ENCODE measurements at places on chromosomes 1 and 21.

- no peak overlapping the region for H3K4me3 ChIP-seq
- H3K4me1 ChIP-seq, result no peaks in the 10 kb centered on the region
- H3K27me3 ChIP-seq, result peaks cover 46% of the 10 kb centered on the region
- no peak for DNase-seq
- no peak overlapping the region for H3K27ac ChIP-seq
These were observed 264.8 kb downstream of the C1orf94 start for GRCh38 chr1:34441259-34442069.

- no peak overlapping the region for H3K27ac ChIP-seq
- DNase-seq, result no peak
- H3K4me1 ChIP-seq, result no peaks in the 10 kb centered on the region
- no peaks in the 10 kb centered on the region for H3K27me3 ChIP-seq
- H3K4me3 ChIP-seq, result no peak overlapping the region
These were observed 304.1 kb downstream of the PBX1 start for GRCh38 chr1:164863056-164863455.

- no peak overlapping the region for H3K4me3 ChIP-seq
- no peaks in the 10 kb centered on the region for H3K4me1 ChIP-seq
- no peaks in the 10 kb centered on the region for H3K36me3 ChIP-seq
- no peak for DNase-seq
- H3K27ac ChIP-seq, result no peak overlapping the region
- no peaks in the 10 kb centered on the region for H3K27me3 ChIP-seq
These were observed 25.7 kb downstream of the RASAL2 start for GRCh38 chr1:178119628-178120027.

DNA sequence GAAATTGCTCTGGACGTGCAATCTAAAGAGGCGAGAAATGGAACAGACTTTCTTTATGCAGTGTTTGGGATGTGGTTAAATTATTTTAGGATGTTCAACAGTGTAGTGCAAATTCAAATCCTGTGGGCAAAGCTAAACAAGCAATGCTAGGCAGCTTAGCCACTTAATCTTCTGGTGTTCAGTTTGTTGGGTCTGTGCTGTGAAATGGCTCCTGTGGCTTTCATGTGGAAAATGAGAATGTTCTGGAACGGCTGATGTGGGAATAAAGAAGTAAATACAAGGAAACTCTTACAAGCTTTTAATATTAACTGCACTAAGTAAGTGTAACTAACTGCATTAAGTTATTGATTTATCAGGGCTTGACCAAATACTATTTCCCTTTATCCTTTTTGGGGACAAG lies 766.6 kb downstream of the ADGRL2 start:
- H3K27me3 ChIP-seq, result no peaks in the 10 kb centered on the region
- H3K4me1 ChIP-seq, result no peaks in the 10 kb centered on the region
- DNase-seq, result no peak
- H3K27ac ChIP-seq, result no peak overlapping the region
- H3K36me3 ChIP-seq, result no peaks in the 10 kb centered on the region

- DNase-seq, result no peak
- H3K4me3 ChIP-seq, result no peak overlapping the region
- no peaks in the 10 kb centered on the region for H3K36me3 ChIP-seq
- no peaks in the 10 kb centered on the region for H3K27me3 ChIP-seq
- H3K27ac ChIP-seq, result no peak overlapping the region
These were observed 21.9 kb upstream of the PLEKHG5 start for GRCh38 chr1:6513320-6513801.

- no peak overlapping the region for H3K27ac ChIP-seq
- H3K27me3 ChIP-seq, result peaks cover 46% of the 10 kb centered on the region
- no peak overlapping the region for H3K4me3 ChIP-seq
- DNase-seq, result no peak
- H3K4me1 ChIP-seq, result peaks cover 13% of the 10 kb centered on the region
These were observed 10.8 kb upstream of the SMIM12 start for GRCh38 chr1:34870395-34870794.

- peaks cover 5% of the 10 kb centered on the region for H3K4me1 ChIP-seq
- H3K36me3 ChIP-seq, result no peaks in the 10 kb centered on the region
- no peak overlapping the region for H3K27ac ChIP-seq
These were observed 77.4 kb downstream of the DMRTB1 start for GRCh38 chr1:53536606-53537005.

- H3K4me3 ChIP-seq, result no peak overlapping the region
- peaks cover 22% of the 10 kb centered on the region for H3K36me3 ChIP-seq
- peak overlapping the region; percentile 68 for H3K27ac ChIP-seq
- H3K4me1 ChIP-seq, result no peaks in the 10 kb centered on the region
These were observed 30.6 kb downstream of the IARS2 start for GRCh38 chr1:220124542-220124941.

DNA sequence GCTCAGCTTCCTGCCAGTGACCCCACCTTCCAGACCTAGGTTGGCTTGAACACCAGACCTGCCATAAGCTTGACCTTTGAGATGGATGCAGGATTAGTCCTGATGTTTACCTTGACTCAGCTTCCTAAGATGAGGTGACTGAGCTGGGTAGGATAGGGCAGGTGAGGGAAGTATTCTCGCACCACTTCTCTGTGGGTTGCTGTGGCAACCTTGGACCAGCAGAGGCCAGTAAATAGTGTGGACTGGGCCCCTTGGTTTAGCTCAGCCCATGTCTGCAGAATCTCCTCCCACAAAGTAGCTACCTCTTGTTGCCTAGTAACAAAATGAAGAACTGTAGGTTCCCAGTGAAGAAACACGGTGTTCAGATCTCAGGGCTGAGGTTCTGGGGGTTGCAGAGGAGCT lies 8.4 kb downstream of the RPS6KA1 start:
- H3K4me3 ChIP-seq, result no peak overlapping the region
- H3K4me1 ChIP-seq, result peaks cover 58% of the 10 kb centered on the region
- H3K27ac ChIP-seq, result peak overlapping the region; percentile 82
- no peak for DNase-seq
- peaks cover 4% of the 10 kb centered on the region for H3K36me3 ChIP-seq

GRCh38 chr1:175597969-175598765 lies 145.2 kb downstream of the TNR start:
- no peak overlapping the region for H3K27ac ChIP-seq
- H3K4me1 ChIP-seq, result no peaks in the 10 kb centered on the region
- H3K4me3 ChIP-seq, result no peak overlapping the region
- DNase-seq, result no peak
- peaks cover 48% of the 10 kb centered on the region for H3K27me3 ChIP-seq

DNA sequence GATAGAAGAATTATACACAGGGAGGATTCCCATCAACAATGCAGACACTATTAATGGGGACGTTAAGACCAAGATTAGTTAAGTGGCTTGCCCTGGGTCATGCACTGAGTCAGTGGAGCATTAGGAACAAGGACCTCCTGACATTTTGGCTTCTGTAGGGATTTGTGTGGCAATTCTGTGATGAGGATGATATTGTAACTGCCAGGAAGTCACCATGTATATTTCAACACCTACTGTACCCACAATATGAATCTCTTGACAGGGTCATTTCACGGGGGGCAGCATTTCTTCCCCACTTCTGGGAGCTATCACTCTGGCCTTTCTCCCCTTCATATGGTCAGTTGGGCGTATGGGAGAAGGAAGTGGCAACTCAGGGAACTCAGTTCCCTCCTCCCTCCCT lies 134.9 kb downstream of the RUNX1 start:
- no peak for DNase-seq
- peaks cover 65% of the 10 kb centered on the region for H3K4me1 ChIP-seq
- H3K36me3 ChIP-seq, result peaks cover 16% of the 10 kb centered on the region
- no peak overlapping the region for H3K27ac ChIP-seq
- H3K27me3 ChIP-seq, result no peaks in the 10 kb centered on the region

DNA sequence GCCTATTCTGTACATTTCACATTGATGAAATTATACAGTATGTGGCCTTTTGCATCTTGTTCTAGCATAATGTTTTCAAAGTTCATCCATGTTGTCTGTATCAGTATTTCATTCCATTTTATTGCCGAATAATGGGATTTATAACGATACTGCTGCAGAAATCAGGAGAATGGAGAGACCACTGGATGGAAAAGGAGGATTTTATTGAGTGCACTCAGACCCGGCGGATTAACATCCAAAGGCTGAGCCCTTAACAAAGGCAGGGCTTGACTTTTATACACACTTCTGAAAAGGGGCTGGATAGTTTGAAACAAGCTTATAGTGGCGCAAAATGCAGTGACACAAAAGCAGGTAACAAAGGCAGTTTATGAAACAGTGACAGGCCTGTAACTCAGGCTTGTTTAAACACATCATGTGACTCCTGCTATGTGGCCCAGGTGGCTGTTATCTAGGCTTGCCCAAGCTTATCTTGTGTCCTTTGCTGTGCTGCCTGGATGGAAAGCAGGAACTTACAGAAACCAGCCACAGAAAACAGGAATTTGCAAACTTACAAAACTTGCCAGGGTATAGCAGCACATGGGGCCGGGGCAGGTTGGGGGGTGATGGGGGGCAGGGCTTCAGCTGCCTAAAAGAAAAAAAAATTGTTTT lies 32.8 kb upstream of the KCNJ15 start:
- H3K4me1 ChIP-seq, result no peaks in the 10 kb centered on the region
- H3K36me3 ChIP-seq, result no peaks in the 10 kb centered on the region
- no peak for DNase-seq
- peaks cover 16% of the 10 kb centered on the region for H3K27me3 ChIP-seq
- no peak overlapping the region for H3K27ac ChIP-seq

GRCh38 chr1:45429561-45430159 lies 61.3 kb downstream of the TESK2 start:
- no peaks in the 10 kb centered on the region for H3K4me1 ChIP-seq
- no peak for DNase-seq
- no peaks in the 10 kb centered on the region for H3K36me3 ChIP-seq
- H3K27me3 ChIP-seq, result no peaks in the 10 kb centered on the region

DNA sequence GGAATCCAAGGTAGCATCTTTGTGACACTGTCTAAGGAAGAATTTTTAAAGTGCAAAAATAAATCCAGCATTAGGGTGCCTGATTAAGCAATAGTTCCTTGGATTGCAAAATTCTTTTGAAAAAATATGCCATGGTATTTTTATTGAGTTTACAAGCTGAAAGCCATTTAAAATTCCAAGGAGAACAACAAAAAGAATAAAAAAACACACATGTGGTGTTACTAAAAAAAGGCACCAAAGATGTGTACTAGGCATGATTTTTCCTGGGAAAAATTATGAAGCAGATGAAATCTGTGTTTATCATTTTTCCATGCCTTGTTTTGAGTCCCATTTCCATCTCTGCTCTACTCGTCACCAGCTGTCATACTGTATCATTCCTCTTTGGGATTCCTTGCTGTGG lies 157.0 kb upstream of the ZNHIT6 start:
- no peak overlapping the region for H3K27ac ChIP-seq
- DNase-seq, result no peak
- H3K4me1 ChIP-seq, result no peaks in the 10 kb centered on the region

GRCh38 chr1:226738995-226739695 lies at the start of gene ITPKB:
Gene ITPKB (minus strand): TSS chr1:226739282. CDS start chr1:226737458, 1,824 bp downstream.
- H3K4me3 ChIP-seq, result peak within 1 kb of the TSS; percentile 96
- H3K36me3 ChIP-seq, result peaks cover 44% of the 10 kb centered on the region
- peak within 1 kb of the TSS; percentile 97 for H3K27ac ChIP-seq
- DNase-seq, result peak; percentile 34
- H3K27me3 ChIP-seq, result no peaks in the 10 kb centered on the region
- H3K4me1 ChIP-seq, result peaks cover 33% of the 10 kb centered on the region

- H3K27ac ChIP-seq, result peak overlapping the region; percentile 76
- no peaks in the 10 kb centered on the region for H3K27me3 ChIP-seq
- H3K4me1 ChIP-seq, result peaks cover 25% of the 10 kb centered on the region
- peak overlapping the region; percentile 80 for H3K4me3 ChIP-seq
These were observed 2.8 kb downstream of the ZBTB8OS start for GRCh38 chr1:32647308-32648134.

DNA sequence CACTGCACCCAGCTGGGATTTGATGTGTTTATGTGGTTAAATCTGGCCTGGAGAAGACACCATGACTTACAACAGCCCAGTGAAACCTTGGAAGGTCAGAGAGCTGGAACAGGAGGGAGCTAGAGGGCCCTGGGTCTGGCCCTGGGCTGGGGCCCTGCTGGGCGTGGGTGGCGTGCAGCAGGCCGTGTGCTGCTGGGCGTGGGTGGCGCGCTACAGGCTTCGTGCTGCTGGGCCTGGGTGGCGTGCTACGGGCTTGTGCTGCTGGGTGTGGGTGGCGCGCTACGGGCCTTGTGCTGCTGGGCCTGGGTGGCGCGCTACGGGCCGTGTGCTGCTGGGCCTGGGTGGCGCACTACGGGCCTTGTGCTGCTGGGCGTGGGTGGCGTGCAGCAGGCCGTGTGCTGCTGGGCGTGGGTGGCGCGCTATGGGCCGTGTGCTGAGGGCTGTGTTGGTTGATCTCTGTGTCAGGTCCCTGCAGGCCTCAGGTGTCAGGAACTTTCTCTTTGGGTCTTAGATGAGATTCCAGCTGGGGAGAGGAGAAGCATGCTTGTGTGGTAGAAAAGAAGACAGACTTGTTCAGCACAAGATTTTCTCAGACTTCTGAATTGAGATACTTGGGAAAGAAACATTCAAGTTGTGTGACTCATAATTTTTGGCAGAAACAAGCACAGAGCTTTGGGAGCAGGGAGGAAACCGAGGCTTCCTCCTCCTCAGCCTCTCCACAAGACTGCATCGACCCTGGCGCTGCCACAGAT lies 66.0 kb downstream of the COL18A1 start:
- H3K27ac ChIP-seq, result peak overlapping the region; percentile 29
- H3K4me3 ChIP-seq, result no peak overlapping the region
- peaks cover 13% of the 10 kb centered on the region for H3K27me3 ChIP-seq
- no peaks in the 10 kb centered on the region for H3K36me3 ChIP-seq

DNA sequence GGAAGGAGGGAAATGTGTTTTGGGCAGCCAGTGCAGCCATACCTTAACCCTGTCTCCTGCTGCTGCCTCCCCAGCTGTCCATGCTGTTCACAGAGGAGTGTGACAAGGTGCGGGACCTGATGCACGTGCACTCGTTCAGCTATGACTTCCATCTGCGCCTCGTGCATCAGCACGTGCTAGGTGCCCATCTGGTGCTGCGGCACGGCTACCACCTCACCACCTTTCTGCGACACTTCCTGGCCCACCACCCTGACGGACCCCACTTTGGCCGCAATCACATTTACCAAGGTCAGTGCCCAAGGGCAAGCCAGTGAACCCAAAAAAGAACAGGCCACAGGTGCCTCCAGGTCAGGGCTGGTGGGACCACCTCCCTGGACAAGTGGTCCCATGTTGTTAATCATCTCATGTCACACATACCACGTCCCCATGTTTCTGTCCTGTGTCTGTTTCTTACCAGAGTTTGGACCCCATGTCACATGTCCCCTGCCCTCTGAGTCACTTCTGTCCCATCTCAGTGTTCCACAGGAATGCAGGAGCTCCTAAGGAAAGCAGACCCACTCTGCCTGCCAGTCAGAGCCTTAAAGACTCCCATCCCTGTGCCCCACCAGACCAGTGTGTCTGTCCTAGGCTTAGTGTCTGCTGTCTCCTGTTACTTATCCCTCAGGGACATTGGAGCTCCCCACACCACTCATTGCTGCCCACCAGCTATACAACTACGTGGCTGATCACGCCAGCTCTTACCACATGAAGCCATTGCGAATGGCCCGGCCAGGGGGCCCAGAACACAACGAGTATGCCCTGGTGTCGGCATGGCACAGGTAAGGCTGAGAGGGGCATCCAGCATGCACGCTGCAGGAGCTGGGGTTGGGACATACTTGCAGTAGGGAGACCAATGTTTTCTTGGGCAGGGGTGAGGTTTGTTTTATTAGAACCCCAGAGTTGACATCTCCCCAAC lies 6.6 kb downstream of the HYI start:
- no peak overlapping the region for H3K27ac ChIP-seq
- no peaks in the 10 kb centered on the region for H3K27me3 ChIP-seq
- DNase-seq, result no peak
- H3K36me3 ChIP-seq, result peaks cover 24% of the 10 kb centered on the region
- no peaks in the 10 kb centered on the region for H3K4me1 ChIP-seq
- H3K4me3 ChIP-seq, result no peak overlapping the region

All from central memory CD8-positive, alpha-beta T cell (primary cell).